Aorta (tissue), 5 donors: ENCODE measurements at places on chromosomes 6 and 20. TPM values are rescaled to one million over a fixed set of nuclear protein-coding genes. Genes with fewer than 3 reads are reported as not detected.

DNA sequence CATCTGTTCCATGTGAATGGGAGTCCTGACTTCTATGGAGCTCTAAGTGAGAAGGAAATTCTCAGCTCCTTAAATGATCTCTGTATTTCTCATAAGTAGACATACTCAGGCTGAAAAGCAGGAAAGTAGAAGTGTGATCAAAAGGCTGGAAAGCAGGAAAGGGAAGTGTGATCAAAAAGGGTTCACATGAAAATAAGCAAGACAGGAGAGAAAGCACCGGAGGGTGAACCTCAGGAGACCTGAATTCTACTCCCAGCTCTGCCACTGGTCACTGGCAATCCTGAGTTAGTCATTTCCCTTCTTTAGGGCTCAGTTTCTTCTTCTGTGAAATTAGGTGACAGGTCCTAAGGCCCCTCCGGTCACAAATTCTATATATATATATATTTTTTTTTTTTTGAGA, 55.5 kb upstream of the TRERF1 start:
- no peak for DNase-seq

SCP2D1 gene
- total RNA-seq = not detected

GRCh38 chr6:46772762-46773161, 20.4 kb upstream of the MEP1A start:
- peak; percentile 76 for DNase-seq

DNA sequence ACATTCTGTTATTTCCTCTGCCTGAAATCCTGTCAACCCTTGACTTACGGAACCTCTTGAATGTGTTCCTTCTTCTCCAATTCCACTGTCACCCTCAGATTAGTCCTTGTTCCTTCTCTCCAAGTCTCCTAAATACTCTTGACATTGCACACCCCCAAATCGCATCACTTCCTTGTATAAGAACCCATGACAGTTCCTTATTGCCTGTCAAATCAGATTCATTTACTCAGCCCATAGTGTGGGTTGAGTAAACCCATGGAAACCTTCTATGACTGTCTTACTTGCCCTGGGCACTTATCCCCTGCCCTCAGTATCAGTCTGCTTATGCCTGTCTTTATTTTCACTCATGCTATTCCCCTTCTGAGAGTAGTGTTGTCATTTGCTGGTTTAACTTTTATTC, 40.5 kb downstream of the ARMC2 start:
- no peak for DNase-seq

GRCh38 chr20:48231253-48231930, 446.1 kb upstream of the SULF2 start:
- peak; percentile 13 for DNase-seq

- DNase-seq = no peak
These were observed 494.8 kb upstream of the SOX4 start for GRCh38 chr6:21098744-21099143.

FOXF2 gene
- 0.52 TPM for total RNA-seq

DNA sequence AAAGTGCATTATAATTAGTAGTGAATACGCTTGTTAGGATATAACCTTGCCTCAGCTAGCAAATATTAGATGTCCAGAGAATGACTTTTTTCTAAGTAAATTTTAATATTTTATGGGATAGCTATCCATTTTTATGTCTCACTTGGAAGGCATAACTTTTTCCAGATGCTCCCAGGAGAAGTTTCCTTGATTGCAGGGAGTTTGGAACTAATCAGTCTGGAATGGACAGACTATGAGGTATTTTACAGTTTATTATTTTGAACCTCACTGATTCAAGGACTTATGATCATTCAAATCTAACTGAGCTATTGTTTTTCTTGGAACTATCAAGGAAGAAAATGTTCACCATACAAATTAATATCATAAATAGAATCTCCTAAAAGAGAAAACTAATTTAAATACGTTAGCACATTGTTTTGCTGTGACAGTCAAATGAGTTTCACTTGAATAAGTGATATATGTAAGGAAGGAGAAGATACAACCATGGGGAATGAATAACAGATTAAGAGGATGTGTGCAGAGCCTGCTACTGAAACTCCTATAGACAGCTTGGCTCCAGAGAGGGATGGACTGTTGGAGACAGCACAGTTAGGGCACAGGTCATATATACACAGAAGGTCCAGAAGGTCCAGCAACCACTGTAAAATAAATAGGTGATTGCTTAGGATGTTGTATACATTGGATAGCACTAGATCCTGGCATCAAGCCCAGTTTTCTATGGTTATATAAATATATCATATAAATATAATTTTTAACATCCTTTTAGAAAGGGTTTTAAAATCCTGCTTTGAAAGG, 20.6 kb upstream of the LCA5 start:
- DNase-seq = no peak

GRCh38 chr6:17987697-17988421, 424 bp upstream of the KIF13A start:
- peak; percentile 80 for DNase-seq

DNA sequence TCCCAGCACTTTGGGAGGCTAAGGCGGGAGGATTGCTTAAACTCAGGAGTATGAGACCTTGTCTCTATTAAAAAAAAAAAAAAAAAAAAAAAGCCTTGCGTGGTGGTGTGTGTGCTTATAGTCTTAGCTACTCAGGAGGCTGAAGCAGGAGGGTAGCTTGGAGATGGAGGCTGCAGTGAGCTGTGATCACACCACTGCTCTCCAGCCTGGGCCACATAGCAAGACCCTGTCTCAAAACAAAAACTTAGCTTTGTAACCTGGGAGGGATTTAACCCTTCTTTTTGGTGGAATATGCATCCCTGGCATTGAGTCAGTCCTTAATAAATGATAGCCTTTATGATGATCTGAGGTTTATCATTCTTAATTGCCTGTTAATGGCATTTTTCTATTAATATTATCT, 12.8 kb downstream of the ASXL1 start:
- DNase-seq = no peak

GRCh38 chr20:11810311-11811083, 107.2 kb upstream of the BTBD3 start:
- DNase-seq = no peak

GRCh38 chr6:169850154-169850553, 98.7 kb downstream of the ERMARD start:
- no peak for DNase-seq

- DNase-seq = peak; percentile 74
These were observed 76.7 kb downstream of the FOXC1 start for GRCh38 chr6:1686117-1687098.

MOG gene
- not detected for total RNA-seq

DNA sequence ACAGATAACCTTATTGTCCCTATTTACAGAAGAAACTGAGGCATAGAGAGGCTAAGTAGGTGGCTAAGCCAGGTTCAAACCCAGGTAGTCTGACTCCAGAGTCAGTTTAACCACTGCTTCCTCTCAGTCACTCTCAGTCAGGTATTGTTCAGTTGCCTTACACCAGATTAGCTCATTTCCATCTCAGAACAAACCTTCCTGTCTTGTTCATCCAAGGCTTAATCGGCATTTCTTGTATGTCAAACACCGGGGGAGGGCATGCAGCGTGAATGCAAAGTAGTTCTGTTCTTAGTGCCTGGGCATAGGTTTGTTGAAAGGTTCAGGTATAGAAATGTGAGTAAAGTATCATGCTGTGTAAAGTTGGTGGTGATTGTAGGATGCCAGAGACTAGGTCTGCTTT, 51.7 kb downstream of the CTNNBL1 start:
- DNase-seq = no peak

DNA sequence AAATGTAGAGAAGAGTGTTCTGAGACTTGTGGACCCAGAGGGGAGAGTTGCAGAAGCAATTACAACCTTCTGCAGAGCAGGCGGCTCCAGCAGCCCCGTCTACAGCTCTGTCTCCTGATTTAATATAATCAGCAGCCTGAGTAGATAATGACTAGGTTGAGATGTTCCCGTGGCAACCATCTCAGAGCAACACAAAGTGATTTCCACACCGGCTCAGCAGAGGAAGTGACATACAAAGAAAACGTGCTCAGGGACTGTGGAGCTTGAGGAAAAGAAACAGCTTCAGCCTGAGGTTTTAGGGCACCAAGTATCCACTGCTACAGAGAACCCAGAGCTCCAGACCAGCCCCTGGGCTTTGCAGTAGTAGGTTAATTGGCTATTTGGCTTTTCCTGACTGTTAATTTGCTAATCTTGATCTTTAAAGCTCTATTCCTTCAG, 136.4 kb downstream of the MTFR2 start:
- DNase-seq = no peak

DNA sequence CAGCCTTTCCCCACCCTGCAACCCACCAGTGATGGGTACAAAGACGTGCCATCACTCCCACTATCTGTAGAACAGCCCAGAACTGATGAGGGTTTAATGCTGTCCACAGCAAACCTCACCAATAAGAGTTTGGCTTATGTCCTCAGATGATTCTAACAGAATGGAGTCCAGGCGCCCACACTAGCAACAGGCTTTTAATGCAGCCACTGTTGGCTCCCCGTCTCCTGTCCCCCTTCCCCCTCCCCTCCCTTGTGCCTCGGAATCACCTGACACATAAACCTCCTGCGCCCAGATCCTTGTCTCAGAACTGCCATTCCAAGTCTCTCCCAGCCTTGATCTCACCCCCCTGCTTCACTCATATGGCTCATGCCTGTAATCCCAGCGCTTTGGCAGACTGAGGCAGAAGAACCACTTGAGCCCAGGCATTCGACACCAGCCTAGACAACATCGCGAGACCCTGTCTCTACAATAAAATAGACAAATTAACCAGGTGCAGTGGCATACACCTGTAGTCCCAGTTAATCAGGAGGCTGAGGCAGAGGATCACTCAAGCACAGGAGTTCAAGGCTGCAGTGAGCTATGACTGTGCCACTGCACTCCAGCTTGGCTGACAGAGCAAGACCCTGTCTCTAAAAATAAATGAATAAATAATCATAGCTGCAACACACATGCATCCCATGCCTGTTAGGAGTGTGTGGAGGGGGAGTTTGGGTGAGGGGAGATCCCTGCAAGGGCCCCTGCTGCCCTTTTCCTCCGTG, 85.6 kb downstream of the SNX5 start:
- DNase-seq = no peak

GRCh38 chr6:53647462-53648094, 18.0 kb downstream of the KLHL31 start:
- no peak for DNase-seq

ZNF311 gene
- total RNA-seq = 1.1 TPM

DNA sequence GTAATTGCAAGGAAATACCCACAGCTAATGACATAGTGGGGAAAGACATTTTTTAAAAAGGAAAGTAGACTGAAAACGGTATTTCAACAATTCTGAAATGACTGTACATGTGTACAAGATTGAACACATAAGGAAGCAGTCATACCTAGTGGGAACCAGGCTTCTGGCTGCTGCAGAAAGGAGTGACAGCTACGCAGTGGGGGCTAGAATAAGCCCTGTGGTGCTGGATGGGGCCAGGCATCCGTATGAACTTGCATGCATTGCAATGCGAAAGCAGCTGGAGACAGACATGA, 54.9 kb upstream of the GPR31 start:
- DNase-seq = no peak

GRCh38 chr6:51139950-51140385, 321.3 kb downstream of the TFAP2B start:
- no peak for DNase-seq

DNA sequence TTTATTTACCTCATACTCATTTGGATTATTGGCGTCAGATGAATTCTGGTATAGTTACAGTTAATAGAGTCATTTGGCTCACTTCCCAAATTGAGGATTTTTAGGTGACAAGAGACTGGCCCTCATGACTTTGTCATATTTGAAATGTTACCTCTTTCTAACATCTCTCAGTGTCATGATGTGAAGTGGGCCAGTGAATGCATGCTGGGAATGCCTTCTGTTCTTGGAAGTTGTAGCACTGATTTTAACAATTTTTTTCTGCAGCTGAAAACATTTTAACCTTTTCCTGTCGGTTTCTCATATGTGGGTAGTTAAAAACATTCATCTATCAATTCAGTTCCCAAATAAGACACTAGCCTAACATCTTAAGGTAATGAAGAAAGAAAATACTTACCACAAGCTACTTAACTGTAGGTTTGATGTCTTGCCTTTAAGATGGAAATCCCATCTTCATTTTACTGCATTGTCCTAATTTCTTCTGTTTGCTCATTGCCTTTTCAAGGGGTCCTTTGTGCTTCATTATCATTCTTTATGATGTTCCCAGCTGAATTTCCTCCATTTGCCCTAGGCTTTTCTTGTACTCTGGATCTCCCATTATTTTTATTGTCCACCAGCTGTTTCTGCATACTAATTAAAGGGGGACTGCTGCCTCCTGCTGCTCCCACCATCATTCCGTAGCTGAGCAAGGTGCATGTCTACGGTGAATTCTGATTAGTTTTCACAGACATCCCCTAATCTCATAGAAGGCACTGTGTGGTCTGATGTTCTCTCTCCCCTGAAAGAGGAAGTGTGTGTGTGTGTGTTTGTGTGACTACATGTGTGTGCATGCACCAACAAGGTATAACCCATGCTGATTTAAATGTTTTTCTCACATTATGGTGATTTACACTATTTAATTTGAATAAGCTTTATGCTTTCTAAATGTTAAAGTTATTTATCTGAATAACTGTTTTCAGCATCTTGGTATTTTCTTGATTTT, 109.5 kb downstream of the B3GAT2 start:
- no peak for DNase-seq

CRISP3 gene
- not detected for total RNA-seq

GRCh38 chr20:48298851-48299484, 513.7 kb upstream of the SULF2 start:
- no peak for DNase-seq

- DNase-seq = no peak
These were observed 21.5 kb upstream of the TMEM30A start for GRCh38 chr6:75306064-75306463.

DNA sequence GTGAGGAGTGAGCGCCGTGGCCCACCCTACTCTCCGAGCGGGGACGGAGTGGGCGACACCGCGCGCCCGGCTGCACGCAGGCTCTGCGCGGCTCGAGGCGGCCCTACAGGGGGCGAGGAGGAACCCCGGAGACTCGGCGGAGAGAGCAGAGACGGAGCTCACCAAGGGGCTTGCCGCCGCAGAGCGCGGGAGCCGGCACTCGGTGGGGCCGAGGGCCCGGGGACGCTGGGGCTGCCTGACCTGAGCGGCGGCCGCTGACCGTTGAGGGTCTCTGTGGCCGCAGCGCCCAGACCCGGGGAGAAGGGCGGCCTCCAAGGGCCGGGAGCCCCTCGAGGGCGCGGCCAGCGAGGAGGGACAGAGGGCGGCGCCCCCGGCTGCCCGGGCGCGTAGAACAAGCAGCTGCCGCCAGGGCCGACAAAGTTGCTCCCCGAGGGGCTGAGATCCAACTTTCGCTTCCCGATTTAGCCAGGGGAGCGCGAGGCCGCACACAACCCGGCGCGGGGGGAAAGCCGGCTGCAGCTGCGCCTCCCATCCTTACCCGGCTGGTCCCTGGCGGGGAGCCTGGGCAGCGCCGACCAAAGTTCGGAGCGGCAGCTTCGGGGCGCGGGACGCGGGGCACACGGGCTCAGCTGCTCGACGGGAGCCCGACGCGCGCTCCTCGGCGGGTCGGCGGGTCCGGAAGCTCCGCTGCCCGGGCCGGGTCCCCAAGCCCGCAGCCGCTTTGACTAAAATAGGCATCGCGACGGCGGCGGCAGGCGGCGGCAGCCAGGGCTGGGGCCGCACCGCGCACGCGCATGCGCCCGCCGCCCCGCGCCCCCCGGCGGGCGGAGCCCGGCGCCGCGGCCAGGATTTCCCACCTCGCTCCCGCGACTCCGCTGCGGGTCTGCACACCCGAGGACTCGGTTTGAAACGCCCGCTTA, 43.1 kb downstream of the POPDC3 start:
- DNase-seq = peak; percentile 84

- DNase-seq = no peak
These were observed 15.2 kb upstream of the SLC17A5 start for GRCh38 chr6:73669005-73669404.
